ENCODE measurements at places on chromosomes 6 and 20.

- peak; percentile 52 for DNase-seq
Measured at GRCh38 chr6:1310628-1311399, 1.1 kb upstream of the FOXQ1 start.

- DNase-seq = no peak
Measured at GRCh38 chr6:139406577-139407343, 32.3 kb upstream of the CITED2 start.

GRCh38 chr20:58352468-58352867 lies 36.6 kb upstream of the VAPB start:
- DNase-seq = no peak

DNA sequence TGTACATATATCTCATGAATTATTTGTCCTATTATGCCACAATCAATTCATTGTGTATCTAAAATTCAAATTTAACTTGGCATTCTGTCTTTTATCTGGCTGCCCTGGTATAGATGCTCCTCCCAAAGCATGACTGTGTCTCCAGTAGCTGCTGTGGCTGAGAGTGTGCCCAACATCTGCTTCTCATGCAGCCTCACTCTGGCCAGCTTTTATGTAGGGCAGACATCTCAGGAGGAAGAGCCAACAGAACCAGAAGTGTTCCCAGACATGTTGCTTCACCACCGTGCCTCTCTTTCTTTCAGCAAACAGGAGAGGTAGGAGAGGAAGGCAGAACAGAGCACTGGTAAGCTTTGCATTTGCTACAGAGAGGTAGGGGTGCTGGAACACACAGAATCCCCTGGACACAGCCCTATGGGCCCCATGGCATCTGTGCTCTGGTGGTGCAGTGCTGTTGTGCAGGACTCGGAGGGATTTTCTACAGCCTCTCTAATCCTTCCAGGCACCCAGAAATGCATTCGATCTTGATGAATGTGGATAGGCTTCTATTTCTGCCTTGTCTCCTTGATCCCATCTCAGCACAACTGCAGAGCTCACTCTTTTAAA lies 637.1 kb downstream of the UTRN start:
- peak; percentile 20 for DNase-seq

DNA sequence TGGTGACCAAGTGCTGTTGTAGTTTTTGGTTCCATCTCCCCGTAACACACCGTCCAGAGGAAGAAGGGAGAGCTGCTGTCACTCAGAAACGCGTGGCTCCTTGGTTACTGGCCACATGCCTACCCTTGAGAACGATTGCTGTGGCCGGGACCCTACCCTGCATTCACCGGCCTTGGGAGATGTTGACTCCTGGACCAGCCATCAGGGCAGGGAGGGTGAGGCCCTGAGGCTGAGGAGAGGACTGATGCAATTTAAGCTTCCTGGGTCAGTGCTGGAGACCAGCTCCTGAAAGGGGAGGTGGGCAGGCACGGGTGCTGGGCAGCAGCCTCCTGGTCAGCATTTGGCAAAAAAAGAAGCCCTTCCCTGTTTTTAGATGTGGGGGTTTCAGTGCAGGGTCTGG lies 31.5 kb downstream of the ERMARD start:
- DNase-seq = no peak

GRCh38 chr6:19070520-19070919 lies 683.4 kb downstream of the RNF144B start:
- DNase-seq = peak; percentile 49

DNA sequence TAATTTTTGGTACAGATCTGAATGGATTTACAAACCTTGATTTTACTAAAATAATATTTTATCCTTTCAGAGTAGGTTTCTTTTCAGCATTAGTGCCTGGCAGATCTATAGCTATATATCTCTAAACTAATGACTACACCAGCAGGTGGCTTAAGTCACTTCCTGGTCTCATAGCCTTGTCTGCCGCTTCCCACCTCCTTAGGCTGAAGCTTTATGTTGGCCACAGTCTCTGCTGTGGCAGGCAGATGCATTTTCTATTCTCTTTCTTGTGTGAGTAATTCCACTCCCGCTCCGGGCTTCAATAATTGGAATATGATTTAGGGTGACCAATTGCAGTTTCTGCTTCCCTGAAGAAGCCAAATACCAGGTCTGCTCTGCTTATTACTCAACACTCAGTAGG lies 226.8 kb upstream of the HS3ST5 start:
- no peak for DNase-seq

DNA sequence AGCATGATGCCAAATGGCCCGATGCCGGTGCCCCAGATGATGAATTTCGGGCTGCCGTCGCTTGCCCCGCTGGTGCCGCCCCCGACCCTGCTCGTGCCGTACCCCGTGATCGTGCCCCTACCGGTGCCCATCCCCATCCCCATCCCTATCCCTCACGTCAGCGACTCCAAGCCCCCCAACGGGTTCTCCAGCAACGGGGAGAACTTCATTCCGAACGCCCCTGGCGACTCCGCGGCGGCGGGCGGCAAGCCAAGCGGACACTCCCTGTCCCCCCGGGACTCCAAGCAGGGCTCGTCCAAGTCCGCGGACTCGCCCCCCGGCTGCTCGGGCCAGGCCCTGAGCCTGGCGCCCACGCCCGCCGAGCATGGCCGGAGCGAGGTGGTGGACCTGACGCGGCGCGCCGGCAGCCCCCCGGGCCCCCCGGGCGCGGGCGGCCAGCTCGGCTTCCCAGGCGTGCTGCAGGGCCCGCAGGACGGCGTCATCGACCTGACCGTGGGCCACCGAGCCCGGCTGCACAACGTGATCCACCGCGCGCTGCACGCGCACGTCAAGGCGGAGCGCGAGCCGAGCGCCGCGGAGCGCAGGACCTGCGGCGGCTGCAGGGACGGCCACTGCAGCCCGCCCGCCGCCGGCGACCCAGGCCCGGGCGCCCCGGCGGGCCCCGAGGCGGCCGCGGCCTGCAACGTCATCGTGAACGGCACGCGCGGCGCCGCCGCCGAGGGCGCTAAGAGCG lies 144.6 kb downstream of the SOBP start:
- DNase-seq = peak; percentile 74

DNA sequence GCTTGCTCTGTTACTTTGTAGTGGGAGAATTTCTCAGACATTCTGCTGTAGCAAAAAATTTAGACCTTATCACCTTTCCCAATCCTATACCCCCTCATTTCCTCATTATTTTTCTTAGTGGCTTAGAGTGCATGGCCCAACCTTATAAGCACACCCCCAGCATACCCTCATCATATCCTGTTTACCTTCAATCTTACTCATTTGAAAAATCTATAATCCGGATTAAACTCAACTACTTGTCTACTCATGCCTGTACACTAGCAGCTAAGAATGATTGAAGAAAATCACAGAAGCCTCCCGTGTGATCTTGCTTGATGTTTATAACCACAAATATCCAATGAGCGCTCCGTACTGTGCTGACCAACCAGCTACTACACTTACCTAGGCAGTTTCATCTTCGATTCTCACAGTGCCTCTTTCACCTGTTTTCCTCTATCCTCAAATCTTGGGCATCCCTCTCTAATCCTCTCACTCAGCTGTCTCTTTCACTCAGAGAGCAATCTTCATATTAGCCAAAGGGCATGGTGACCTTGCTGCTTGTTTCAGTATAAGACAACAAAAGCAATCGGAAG lies 36.6 kb downstream of the AIG1 start:
- DNase-seq = no peak

- peak; percentile 31 for DNase-seq
Measured at GRCh38 chr6:78909391-78909790, 42.0 kb downstream of the IRAK1BP1 start.

GRCh38 chr6:83198486-83199172 lies 5.5 kb downstream of the RWDD2A start:
- DNase-seq = no peak

GRCh38 chr6:90000864-90001731 lies 106.8 kb downstream of the GJA10 start:
- DNase-seq = no peak

GRCh38 chr6:140824595-140824994 lies 1308.1 kb upstream of the GJE1 start:
- DNase-seq = no peak

DNA sequence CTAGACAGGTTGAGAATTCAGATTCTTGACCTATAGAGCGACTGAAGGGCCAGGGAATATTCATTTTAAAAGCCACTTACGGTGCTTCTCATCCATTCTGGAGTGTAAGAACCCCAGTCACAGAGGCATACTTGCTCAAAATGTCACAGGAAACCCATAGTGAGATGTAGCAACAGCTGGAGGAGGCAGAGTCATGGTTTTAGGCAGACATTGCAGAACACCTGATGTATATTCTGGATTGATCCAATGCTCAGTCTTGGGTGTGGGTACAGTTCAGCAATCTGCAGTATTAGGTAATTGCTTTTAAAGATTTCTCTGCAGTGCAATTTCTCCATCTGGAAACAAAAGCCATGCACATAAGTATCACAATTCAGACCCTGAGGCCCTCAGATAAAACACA lies 137.4 kb upstream of the SLC22A23 start:
- DNase-seq = no peak

- peak; percentile 93 for DNase-seq
Measured at GRCh38 chr20:63009045-63009961, 2.5 kb upstream of the BHLHE23 start.

DNA sequence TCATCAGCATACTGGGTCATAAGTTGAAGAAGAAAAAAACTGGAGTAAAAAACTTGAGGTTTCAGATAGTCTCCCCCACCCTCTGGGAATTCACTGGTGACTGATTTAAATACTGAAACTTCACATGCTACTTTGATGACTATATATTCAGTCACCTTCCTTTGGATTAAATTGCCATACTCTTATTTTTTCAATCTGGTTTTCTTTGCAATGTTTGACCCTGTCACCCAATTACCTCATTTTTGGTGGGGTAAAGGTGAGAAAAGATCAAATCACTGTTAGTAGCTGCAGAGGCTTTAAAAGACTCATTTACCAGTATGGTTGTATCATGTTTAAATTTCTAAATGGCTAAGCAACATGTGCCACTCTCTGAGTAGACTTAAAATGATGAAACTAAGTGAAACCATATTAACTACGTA lies 862.7 kb upstream of the FLRT3 start:
- no peak for DNase-seq

DNA sequence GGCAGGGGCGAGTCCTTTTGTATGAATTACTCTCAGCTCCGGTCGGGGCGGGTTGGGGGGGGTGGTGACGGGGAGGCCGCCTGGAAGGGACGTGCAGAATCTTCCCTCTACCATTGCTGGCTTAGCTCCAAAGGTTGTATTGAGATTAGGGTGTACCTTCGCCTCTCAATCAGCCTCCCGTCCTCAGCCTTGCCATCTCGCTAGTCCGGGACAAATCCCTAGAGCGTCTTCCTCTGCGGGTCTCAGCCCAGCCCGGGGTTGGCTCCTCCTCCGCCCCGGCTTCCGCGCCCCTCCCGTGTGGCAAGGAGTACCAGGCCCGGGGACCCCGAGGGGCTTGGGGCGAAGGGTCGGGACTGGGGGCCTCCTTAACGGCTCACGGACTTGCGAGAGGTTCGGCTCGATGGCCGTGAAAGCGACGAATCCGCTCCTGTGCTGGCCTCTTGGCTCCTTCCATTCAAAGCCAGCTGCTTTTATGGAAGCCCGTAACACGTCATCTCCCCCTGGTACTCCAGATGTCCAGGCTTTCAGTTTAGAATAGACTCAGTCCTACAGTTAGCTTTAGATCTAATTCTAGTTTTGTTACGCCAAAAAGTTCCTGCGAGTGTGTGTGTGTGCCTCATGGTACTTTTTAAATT lies 636 bp upstream of the EEF1A1 start:
- DNase-seq = no peak

- no peak for DNase-seq
Measured at GRCh38 chr20:49563015-49563980, 4.6 kb downstream of the PTGIS start.

GRCh38 chr6:153125032-153125431 lies 6.0 kb downstream of the RGS17 start:
- DNase-seq = no peak

DNA sequence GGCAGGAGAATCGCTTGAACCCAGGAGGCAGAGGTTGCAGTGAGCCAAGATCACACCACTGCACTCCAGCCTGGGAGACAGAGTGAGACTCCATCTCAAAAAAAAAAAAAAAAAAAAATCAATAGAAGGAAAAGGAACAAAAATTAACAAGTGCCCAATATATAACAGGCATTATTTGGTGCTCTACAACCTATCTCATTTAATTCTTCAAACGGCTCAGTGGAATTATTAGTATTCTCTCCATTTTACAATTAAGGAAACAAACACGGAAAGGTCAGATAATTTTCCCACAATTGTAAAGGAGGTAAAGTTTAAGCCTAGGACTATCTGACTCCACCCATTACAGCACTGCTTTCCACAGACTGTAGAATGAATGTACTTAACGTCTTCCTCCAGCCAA lies 19.8 kb downstream of the CCNC start:
- no peak for DNase-seq

DNA sequence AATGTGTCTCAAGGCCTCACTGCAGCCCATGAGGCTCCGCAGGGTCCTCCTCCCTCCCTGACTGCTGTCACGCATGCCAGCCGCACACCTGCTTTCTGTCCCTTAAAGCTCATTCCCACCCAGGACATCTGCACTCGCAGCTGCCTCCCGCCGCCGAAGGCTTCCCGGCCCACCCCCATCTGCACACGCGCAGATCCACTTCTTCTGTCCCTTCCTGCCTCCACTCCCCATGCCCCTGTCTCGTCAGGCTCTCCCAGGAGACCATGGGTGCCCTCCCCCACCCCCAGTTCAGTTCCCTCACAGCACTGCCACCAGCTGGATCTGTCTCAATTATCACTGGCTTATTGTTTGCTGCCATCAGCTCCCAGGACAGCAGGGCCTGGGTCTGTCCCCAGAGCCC lies 63.0 kb downstream of the RIPOR3 start:
- peak; percentile 66 for DNase-seq

DNA sequence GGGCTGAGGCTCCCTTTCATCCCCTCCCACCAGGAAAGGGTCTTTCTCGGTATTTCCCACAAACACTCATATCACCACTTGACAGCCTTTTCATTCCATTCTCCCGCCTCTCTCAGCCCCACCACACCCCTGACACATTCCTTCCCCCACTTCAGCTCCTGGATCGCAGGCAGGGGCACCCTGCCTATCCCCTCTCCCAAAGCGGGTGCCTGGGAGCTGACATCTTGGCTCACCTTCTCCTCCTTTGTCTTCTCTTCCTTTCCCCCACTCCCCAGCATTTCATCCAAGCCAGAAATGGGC lies 10.2 kb upstream of the VEGFA start:
- DNase-seq = no peak

- DNase-seq = no peak
Measured at GRCh38 chr20:60046011-60046413, 87.8 kb downstream of the CDH26 start.

- DNase-seq = peak; percentile 12
Measured at GRCh38 chr6:155440398-155441111, 15.1 kb downstream of the NOX3 start.

GRCh38 chr6:144298194-144298593 lies 13.1 kb downstream of the UTRN start:
- no peak for DNase-seq

DNA sequence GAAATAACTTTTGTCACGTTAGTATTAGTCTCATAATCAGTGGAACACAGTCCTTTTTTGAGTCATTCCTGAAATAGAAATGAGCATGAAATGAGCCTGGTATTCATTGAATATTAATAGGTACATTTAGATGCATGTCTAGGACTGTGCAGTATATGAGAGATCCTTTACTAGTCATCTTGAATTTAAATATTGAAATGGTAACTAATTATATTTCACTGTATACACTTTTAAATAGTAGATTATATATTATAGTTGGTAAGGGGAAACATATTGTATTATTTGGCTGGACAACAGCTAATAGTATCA lies 59.4 kb downstream of the RSPO3 start:
- DNase-seq = no peak

Data from eye (tissue), 1 donor.